ENCODE measurements at places on chromosomes 4 and X. TPM values are rescaled to one million over a fixed set of nuclear protein-coding genes. Genes with fewer than 3 reads are reported as not detected.

The GIMD1 gene
- total RNA-seq, result not detected

The GAB3 gene
- 3.3 TPM for total RNA-seq

The SH3D19 gene
- total RNA-seq, result 28.4 TPM

The ODAPH gene
- 0.38 TPM for total RNA-seq

The EVC2 gene
- total RNA-seq, result 1.3 TPM

The CLDN34 gene
- total RNA-seq, result 2.2 TPM

Measured in dorsolateral prefrontal cortex (tissue), 122 donors.